Stimulated activated CD4-positive, alpha-beta T cell treated with anti-CD3 and anti-CD28 coated beads, Interleukin-15, amount 100 ng/mL, for 1 hour (primary cell): ENCODE measurements at places on chromosomes 5 and 9.

DNA sequence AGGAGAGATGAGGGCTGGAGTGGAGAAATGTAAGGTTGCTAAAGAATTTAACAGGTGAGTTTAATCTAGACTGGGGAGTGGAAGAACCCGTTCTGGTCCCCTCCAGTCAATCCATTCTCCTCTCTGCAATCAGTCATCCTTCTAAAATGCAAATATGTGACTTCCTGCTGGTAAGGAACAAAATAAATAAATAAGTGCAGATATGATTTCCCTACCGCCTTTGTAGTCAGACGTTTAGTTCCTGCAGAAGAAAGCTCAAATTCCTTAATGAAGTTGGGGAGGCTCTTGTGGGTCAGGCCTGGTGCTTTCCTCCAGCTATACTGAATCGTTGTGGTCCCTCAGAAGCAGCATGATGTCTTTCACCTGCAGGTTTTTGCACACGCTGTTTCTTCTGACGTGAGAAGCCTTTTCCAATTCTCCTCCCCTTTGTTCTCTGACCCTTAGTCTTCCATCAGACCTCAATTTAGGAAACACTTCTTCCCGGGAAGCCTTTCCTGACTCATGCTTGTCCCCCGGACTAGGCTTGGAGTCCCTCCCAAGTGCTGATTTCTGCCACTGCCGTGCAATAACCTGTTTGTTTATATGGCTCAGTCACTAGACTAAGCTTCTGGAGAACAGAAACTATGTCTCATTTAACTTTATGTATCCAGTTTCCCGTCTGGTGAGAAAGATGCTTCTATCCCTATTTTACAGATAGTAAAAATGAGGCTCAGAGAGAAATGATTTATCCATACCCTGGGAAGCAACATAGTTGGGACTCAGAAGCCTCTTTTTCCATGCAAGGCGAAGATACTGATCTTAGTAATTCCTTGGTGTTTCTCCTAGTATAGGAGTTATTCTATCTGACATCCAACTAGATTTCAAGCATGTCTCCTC is 1.3 kb downstream of the ATP6V1G1 start:
- DNase-seq = no peak

DNA sequence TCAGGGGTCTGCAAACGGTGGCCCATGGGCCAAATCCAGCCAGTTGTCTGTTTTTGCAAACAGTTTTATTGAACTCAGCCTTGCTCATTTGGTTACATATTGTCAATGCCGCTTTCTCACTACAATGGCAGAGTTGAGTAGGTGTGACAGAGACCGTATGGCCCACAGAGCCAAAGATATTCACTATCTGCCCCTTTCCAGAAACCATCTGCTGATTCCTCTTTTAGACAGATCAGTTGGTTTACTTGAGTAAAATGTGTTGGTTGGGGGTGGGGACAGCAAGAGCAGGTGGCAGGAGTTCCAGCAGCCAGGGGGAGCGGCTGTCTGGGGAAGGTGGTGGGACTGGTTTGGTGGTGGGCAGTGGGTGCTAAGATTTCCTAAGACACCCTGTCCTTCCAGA is 54.8 kb downstream of the COL27A1 start:
- no peak for DNase-seq

GRCh38 chr5:107634981-107635848 is 35.5 kb downstream of the EFNA5 start:
- DNase-seq = no peak

DNA sequence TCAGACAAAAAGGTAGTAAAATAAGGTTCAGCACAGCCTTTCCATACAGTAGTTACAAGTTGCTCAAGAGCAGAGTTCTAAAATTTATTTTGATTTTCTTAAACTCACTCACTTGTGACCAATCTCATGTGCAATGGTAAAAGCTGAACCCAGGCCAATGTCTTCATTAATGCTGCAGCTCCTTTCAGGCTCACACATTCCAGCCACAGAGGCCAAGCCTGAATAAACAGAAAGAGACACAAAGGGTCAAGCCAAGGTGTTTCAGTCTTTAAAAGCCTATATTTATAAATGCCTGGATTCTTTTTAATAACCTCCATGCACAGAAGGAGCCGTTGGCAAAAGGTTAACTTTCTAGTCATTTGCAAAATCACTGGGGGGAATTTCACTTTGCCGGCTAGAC is 152.5 kb downstream of the ADAMTS6 start:
- DNase-seq = no peak

DNA sequence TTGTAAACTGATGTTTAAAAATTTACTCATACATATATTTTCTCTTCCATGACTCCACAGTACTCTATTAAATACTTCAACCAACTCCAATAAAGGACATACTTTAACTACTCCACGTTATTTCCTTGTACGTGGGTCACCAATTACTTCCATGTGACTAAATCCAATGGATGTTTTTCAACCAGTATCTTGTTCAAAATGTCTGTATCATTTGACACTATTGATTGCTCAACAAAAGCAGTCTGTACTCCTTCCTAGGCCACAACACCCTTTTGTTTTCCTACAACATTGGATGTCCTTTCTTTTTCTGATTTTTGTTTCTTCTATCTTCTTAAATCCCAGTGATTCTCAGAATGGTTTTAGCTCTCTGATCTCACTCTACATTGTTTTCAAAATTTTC is 943.7 kb downstream of the EFNA5 start:
- no peak for DNase-seq

DNA sequence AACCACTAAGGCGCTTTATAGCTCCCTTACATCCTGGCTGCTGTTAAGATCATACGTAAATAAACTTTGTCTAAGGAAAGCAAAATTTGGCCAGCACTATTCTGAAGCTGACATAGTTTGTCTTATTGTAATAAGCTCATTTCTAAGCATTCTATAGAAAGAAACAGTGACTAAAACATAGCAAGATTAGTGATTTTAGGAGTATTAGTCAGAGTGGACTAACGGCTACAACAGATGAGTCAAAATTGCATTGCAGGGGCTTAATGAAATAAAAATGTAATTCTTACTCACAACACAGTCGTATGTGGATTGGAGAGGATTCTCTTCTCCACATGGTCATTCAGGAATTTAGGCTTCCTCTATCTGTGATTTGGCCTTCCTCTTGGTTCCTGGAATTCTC is 347.6 kb downstream of the GADD45G start:
- DNase-seq = no peak

DNA sequence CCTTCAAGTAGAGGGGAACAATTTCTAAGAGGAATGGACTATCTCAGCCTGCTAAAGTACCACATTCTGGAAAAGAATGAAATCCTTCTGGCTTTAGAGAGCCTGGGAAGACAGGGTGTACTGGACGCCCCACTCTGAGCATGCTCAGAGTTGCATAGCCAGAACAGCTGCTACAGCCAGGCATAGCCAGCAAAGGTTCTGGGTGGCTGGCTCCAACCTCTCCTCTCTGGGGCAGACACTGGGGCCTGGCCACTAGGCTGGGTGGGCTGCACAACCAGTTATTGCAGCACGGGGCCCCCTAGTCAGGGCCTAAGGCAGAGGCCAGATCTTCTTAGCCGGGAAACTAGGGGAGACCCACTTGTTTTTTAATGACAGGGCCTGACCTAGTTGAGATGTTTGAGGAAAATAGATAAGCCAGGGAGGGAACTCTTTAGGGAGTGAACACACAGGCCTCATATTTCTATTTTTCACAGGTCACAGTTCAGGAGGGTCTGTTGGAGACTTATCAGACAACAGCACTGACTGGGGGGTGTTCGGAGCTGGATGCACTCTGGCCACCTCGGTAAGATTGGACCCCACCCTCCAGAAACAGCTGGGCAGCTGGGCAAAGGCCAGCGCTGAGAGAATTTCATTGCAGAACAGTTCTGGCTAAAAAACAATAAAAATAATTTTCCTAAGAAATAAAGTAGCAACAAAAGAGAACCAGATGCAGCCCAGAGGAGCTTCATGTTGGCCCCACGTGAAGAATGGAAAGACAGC is 142.9 kb downstream of the LPAR1 start:
- no peak for DNase-seq

GRCh38 chr5:154654486-154655371 is 100.4 kb upstream of the LARP1 start:
- DNase-seq = no peak

DNA sequence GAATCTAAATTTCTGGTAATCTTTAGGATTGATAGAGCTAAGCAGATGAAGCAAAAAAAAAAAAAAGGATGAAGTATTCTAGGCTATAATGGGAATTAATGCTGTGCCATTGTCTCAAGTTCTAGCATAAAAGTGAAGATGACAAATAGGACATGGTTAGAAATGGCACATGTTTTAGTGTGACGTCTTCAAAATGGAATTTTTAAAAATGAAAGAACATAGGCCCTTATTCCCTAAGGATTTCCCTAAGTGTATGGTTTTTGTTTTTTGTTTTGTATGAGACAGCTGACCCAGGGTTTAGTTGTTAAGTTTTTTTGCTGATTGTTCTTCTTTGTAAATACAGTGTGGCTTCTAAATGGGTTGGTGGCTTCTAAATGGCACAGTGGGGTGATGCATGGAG is 7.1 kb downstream of the TLE4 start:
- DNase-seq = no peak

DNA sequence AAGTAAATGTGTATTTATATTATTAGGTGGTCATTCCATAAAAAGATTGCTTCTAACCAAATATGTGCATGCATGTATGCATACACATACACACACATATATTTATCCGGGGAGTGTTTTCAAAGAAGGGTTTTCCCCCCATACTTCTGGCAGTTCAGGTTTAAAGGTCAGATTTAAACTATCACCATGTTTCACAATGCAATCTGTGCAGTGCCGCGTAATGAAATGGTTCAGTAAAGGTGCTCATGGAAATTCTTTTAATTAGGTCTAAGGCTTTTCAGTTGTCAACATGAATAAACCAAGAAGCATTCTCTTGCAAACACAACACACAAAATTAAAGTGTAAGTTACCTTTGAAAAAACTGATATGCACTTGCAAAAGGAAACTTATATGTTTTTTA is 211.0 kb downstream of the CRB2 start:
- no peak for DNase-seq

DNA sequence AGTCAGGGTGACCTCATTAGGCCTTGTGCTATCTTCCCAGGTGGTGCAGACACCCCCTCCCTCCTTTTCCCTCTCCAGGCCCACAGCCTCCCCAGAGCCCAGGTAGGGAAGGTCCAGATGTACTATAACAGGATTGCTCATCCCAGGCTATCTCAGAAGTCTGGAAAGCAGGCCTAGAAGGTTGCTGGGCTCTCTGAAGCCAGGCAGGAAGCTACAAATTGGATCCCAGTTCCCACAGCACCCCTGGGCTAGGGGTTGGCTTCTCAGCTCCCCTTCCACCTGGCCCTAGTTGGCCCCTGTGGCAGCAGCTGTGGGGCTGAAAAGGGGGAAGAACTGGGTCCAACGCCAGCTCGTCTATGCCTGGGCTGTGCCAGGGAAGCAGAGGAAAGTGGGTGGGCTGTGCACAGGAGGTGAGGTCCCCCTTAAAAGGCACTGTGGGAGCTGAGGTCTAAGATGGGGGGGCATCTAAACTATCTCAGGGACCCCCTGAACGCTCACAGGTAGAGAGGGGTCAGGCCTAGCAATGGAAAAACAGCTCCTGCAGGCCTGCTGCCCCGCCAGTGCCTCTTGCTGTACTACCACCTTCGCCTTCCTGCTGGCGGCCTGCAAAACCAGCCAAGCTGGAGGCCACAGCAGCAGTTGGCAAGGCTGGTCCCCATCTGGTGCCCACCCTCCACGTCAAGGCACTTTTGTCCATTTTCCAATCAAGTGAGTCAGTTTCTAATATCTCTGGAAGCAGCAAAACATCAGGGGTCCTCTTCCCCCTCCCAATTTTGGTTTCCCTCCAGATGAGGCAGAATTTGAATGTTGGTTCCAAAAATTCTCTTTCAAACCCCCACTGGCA is 13.3 kb upstream of the PSMD5 start:
- no peak for DNase-seq

DNA sequence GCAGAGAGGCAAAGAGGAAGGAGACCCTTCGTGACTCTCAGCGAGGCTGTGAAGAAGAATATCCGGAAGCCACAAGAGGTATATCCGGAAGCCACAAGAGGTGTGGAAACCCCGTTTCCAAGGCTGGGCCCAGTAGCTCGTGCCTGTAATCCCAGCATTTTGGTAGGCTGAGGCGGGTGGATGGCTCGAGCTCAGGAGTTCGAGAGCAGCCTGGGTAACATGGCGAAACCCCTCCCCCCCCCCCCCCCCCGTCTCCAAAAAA is 612 bp upstream of the BBLN start:
- DNase-seq = no peak

DNA sequence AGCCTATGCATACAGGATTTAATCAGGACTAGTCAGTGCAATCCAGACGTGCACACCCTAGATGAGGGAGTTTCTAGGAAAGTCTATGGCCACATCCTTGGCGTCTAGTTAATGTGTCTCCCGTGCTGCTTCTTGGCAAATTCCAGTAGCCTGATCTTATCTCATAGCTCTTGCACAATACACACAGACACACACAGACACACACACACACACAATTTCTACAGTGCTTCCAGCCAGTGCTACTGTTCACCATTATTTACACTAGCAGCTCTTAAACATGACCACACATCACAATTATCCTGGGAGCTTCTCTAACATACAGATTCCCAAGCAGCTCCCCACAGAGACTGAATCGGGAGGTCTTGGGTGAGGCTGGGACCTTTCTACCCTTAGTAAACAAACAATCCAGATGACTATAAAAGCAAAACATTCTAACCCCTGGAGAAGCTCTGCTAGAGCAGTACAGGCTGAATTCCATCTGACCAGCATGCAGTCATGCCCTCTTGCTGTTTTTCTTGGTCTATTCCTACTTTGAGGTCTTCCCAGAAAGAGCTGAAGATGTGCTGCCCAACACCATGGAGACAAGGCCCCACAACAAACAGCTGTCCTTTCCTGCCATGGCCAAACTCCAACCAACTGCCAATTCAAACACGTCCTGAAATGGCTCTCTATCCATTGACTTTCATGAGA is 236.6 kb downstream of the DEPDC1B start:
- no peak for DNase-seq

DNA sequence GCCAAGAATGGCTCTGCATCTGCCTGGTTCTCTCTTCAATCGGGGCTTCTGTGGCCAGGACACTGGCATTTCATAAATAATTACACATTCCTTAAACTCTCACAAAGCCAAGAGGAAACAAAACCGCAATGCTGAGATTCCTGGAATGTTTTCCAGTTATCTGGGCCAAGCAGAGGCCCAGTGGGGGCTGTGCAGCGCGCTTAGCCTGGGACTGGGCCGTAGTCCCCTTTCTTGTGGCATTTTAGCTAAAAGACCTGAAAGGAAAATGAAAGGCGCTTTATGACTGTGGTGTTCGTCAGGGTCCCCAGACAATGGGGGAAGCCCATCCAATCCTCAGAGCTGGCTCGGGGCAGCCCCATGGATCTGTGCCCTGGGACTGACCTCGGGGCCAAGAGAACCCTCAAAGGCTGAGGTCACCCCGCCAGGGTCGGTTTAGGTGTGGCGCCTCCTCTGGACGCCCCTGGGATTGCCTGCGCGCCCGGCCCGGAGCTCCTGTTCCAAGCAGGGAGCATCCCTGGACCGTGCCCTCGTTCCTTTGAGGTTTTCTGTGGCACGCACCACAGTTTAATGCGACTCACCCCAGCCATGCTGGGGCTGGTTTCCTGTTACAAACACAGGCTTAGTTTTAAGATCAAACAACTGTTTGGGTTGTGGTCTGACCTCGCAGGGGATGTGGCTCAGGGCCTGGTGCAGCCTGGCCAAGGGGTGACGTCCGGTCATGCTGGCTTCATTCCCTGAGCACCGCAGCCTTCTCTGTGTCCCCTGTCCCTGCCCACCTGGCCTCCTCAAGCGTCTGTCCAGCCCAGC is 51.5 kb upstream of the NKD2 start:
- no peak for DNase-seq

- no peak for DNase-seq
Measured at GRCh38 chr5:6704361-6704851, 8.8 kb upstream of the TENT4A start.
